ENCODE measurements at places on chromosomes 4 and X.

- DNase-seq, result no peak
Measured at GRCh38 chrX:150849486-150849885, 49.0 kb downstream of the CD99L2 start.

DNA sequence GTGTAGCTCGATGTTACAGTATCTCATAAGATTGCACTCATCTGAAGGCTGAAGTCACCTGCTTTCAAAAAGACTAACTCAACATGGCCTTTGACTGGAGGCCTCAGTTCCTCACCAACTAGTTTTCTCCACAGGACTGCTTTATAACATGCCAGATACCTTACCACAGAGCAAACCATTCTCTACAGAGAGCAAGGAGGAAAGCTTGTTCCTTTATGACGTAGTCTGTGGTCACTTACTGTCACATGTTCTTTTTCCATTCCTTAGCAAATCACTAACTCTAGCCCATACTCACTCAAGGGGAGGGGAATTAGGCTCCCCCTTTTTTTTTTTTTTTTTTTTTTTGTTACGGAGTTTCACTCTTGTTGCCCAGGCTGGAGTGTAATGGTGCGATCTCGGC, 3.2 kb downstream of the THAP9 start:
- DNase-seq, result no peak

- DNase-seq, result no peak
Measured at GRCh38 chrX:132956421-132957210, 1.8 kb downstream of the HS6ST2 start.

DNA sequence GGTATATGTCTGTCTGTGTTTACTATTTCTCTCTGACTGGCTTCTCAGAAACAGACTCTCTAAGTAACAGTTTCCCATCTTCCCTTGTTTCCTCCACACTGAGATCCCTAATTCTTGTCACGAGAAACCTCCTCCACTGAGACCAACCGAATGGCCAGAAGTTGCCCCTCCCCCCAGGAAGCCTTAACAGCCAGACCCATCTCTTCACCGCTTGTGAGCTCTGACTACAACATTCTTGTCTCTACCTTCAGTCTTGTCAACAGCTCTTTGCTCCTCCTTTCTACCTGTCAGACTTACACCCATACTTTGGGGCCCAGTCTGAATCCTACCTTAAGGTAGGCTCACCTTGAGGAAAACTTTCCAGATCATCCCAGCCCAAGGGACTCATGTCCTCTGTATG, 90.8 kb downstream of the NHSL2 start:
- no peak for DNase-seq

- DNase-seq, result no peak
Measured at GRCh38 chrX:154317391-154317995, 21.9 kb downstream of the TKTL1 start.

GRCh38 chrX:31459361-31459760, 387.5 kb upstream of the FTHL17 start:
- no peak for DNase-seq

DNA sequence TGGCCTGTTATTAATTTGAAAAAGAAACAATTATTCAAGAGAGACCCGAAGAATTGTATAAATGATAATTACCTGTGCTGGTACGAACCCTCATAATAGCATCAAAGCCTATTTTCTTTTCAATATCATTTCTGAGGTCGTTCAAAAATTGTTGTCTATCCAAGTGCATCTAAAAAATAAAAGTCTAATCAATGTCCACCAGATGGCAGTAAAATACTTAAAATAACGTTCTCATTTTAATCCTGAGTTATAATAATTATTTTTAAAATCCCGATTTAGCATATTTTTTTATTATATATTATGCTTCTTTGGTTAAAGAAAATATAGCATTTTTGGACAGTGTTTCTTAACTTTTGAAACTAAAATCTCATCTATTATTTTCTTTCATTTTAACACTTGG, 55.7 kb downstream of the METTL14 start:
- no peak for DNase-seq

DNA sequence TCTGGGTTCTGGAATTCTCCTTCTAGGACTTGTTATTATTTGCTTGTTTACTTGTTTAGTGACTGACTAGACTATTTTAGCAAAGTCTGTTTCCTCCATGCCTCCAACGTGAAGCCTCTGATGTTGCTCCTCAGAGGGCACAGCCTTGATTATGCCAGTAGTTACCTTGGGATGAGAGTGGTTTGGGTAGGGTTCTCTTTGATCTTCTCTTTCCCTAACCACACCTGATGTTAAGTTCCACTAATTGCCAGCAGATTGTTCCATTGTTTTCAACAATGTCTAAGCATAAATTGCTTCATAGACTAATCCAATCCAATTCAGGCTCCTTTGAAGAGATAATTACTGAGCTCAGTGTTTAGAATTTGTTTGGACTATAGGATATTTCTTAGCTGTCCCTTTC, 352.7 kb upstream of the DIPK2B start:
- DNase-seq, result no peak

GRCh38 chr4:38131371-38132091, 171.3 kb downstream of the PTTG2 start:
- peak; percentile 50 for DNase-seq

DNA sequence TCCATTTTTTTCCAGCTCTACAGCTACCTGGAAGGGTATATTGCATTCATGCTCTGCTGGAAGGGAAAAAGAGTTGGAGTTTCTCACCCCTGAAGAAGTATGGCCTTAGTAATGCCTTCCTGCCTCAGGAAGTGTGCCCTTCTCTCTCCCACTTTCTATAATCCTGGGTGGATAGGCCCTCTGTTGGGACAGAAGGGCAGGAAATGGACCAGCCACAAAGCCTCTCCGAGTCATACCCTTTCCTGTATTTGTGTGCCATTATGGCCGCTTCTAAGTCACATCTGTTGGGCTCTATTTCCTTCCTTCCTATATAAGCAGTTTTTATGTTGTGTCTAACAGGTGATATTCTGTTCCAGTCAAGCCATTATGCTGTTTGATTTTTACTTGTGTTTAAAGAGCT, 74.8 kb upstream of the SMARCA5 start:
- DNase-seq, result no peak

DNA sequence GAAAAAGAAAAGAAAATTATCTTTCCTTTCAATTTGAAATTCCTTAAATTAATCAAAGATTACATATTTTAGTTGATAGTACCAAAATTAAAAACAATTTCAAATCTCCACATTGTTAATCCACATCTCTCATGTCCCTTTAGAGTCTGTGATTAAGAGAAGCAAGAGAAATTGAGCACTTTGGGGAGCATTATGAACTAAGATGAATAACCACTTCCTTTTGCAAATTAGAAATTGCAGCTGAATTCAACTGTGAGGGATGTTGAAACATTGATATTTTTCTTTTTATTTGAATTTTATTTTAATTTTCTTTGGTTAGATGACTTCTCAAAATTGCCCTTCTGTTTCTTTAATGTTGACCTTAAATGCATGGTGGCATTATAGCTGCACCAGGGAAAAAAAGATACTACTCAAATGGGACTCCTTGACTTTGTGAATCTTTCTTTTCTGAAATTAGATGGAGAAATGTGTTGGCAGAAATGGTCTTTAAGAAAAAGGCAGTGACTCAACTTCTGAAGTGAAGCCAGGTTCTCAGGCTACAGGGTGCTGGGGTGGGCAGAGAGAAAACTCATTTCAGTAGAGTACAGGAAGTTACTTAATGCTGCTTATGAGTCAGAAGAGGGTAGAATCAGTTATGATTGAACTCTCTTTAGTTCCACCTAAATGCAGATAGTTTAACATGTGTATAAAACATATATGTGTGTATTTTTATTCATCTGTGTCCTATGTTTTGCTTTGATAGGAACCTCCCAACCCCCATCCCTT, 92.0 kb upstream of the TNIP3 start:
- no peak for DNase-seq

GRCh38 chr4:6942238-6942800, 32.7 kb downstream of the TBC1D14 start:
- peak; percentile 19 for DNase-seq

DNA sequence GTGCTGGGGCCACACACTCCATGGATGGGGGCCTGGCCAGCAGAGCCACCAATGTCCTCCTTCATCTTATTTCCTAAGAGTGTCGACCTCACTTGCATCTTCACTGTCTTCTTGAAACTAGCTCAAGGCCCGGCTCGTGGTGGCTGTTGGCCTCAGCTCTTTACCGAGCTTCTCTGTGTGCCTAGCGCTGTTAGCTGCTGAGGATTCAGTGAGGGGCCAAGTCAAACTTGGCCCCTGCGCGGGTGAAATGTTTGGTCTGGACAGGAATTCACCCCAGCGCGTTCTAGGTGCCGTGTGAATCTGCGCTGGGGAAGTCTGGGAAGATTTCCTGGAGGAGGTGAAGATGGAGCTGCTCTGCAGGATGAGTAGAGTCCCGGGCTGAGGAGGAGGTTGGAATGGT, 8.5 kb downstream of the SORCS2 start:
- no peak for DNase-seq

DNA sequence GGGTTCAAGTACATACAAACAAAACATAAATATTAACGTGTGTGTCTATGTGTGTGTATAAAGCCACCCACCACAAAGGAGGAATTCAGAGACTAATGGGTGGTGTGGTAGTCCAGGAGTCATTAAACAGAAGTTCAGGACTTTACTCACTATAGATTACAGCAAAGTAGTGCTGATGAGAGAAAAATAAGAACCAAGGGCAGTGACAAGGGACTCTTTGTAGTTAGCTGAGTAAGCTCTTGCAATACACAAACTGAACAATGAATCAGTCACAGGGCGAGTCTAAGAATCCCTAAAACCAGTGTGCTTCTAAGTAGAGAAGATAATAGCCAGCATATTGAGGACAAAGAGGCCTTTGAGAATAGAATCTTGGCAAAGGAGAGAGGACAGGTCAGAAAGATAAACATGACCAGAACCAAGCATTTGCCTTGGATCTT, 232.4 kb downstream of the PPP3CA start:
- no peak for DNase-seq

- no peak for DNase-seq
Measured at GRCh38 chr4:129950217-129950616, 854.3 kb downstream of the C4orf33 start.

DNA sequence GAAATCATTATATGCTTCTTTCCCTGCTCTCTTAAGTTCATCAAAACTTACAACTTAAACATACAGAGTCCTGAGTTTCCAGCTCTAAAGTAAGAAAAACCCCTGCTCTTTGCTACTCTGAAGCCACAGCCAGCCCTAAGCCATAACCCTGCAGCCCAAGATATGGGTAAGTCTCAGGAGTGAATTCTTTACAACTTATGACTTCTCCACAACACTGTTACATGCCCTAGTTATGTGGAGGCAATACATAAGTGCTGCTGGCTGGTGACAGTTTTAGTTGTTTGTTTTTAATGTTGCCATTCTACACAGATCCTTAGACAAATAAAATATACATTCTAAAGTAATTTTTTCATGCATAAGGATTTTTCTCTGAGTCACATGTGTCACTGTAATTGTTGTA, 100.2 kb downstream of the FBXO8 start:
- no peak for DNase-seq

GRCh38 chrX:18994713-18995112, 10.8 kb upstream of the PHKA2 start:
- no peak for DNase-seq

DNA sequence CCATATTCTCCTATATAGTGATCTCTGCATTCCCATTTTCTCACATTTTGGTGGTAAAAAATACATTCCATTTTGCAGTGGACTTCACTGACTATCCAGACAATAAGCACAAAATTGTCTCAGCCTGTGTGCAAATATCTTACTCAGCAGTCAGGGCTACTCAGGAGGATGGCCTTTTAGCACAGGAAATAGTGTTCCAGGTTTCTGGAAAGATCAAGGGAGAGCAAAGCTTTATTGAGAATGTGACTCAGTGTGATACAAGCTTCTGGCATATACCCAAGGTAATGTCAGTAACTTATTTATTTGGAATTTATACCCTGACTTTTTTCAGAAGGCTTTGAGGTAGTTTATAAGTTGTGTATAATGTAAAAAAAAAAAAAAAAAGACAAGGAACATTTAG, 233.4 kb downstream of the TEX13A start:
- DNase-seq, result no peak

DNA sequence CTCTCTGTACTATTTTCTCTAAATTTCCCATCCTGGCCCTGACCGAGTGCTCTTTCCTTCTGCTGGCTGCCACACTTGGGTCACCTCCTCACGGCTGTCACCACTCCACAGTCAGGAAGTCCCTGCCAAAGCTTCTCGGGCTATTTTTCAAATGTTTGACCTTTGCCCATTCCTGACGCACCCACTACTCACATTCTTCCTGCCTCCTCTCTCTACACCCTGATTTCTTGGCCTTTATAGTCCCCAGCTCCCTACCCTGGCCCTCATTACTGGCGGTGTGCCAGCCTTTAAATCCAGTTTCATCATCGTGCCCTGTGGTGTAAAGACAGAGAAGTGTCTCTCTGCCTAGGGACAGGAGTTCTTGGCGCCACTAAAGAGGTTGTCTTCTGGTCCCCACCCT, 46.4 kb upstream of the GATB start:
- no peak for DNase-seq

GRCh38 chr4:150773729-150774449, 191.9 kb downstream of the MAB21L2 start:
- no peak for DNase-seq

DNA sequence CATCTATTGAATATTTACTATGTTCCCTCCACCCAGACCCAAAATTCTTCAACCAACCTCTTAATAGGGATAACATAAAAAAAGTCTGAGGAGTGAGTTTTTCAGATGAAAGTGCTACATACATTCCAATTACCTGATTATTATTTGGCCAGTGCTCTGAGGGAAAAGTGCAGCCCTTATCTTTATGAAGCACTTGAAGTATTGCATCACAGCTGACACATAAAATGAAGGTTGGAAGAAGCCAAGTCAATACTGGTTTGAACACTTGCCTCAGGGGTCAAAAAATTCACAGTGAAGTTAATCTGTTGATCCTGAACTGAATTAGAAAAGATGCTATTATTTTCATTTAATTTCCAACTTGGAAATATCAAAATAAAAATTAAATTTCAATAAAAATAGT, 498.9 kb downstream of the INPP4B start:
- DNase-seq, result no peak

GRCh38 chr4:17780501-17781299, 721 bp downstream of the FAM184B start:
- DNase-seq, result no peak

DNA sequence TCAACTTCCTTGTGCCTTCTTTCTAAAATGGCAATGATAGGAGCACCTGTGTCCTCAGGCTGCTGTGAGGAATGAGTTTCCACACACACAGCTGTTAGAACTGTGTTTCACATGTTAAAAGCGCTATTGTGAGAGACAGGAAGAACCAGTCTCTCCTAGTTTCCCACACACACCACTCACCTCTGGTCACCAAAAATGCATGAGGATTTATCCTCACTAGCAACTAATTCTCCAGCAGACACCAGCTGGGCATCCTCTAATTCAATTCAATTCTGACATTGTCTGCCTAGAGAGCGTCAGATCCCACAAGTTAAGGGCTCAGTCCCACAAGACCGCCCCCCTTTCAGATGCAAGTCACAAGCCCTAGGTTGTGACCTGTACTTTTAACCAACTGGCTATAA, 29.0 kb upstream of the SLC2A9 start:
- DNase-seq, result no peak

GRCh38 chr4:185437809-185438208, 12.0 kb upstream of the UFSP2 start:
- no peak for DNase-seq
